ENCODE measurements at places on chromosomes 13 and 19.

DNA sequence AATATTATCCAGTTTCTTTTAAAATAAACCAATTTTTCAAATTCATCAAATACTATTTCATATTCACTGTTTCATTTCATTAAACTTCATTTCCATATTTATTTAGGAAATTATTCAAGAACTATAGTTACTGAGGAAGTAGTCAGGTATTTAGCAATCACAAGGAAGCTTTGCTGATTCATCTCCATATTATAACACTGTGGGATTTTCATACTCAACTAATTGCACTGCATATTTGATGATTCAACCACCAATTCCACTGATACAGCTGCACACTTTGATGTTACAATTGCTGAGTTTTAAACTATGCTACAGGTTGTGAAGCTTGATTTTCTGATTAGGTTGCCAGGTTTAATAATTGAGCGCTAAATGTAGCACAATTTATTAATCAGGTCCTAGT is 556.8 kb upstream of the SLITRK1 start:
- DNase-seq = no peak

DNA sequence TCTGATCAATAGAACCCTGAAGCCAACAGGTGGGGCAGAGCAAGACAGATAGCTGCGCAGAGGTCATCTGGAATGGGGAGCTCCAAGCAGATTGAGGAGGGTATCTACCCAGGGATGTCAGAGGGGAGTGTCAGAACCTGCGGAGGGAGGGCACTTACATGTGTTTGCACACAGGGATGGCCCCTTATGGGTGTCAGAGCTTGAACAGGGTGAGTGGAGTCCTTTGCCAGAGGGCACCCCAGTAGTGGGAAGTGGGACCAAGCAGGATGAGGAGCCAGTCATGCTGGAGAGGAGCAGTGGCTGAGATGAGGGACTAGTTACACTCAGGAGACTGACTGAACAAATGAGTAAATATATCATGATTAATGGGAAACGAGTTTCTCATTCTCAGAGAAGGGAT is 17.0 kb upstream of the SIGLEC14 start:
- no peak for DNase-seq

DNA sequence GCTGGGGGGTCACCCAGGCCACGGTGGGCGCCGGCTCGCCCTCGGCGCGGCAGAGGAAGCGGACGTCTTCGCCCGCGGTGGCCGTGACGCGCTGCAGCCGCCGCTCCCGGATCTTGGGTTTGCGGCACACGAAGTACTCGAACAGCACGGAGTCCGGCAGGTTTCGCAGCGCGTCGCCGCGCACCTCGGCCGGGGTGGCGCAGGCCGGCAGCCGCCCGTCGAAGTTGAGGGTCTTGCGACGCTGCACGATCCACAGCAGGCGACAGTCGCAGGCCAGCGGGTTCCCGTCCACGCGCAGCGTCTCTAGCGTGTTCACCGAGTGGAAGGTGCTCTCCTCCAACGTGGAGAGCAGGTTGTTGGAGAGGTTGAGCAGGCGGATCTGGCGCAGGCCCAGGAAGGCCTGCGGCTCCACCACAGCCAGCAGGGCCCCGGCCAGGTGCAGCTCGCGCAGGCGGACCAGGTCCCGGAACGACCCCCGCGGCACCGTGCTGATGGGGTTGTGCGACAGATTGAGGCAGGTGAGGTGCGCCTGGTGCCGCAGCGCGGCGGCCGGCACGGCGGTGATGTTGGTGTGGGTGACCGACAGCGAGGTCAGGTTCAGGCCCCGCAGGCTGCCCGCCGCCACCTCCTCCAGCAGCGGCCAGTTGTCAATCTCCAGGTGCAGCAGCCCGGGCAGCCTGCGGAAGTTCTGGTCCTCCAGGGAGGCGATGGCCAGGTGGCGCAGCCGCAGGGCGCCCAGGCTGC is 8.6 kb upstream of the PEAK3 start:
- DNase-seq = no peak

GRCh38 chr13:37878496-37878895 is 8.9 kb upstream of the TRPC4 start:
- DNase-seq = no peak

DNA sequence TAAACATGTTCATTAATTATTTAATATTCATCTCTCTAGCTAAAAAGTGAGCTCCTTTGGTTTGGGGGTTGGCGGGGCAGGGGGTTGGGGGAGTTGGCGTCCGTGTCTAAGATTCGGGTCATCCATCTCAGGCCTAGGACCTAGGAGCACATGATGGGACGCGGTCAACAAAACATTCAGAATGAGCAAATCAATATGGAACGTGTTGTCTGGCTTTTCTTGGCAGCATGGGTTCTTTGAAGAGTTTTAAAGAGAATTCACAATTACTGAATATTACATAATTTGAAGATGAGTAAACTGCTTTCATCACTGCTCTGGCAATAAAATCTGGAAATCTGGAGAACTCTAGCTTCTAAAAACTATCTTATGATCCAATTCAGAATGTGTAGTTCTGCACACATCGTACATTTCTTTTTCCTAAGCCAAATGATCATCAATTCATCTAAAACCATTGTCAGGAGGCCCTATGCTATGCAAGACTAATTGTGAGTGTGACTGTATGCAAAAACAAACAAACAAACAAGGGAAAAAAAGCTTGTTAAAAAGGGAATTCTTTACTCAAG is 5.4 kb upstream of the ARGLU1 start:
- no peak for DNase-seq

GRCh38 chr19:18122424-18122823 is 24.8 kb downstream of the MAST3 start:
- DNase-seq = no peak

DNA sequence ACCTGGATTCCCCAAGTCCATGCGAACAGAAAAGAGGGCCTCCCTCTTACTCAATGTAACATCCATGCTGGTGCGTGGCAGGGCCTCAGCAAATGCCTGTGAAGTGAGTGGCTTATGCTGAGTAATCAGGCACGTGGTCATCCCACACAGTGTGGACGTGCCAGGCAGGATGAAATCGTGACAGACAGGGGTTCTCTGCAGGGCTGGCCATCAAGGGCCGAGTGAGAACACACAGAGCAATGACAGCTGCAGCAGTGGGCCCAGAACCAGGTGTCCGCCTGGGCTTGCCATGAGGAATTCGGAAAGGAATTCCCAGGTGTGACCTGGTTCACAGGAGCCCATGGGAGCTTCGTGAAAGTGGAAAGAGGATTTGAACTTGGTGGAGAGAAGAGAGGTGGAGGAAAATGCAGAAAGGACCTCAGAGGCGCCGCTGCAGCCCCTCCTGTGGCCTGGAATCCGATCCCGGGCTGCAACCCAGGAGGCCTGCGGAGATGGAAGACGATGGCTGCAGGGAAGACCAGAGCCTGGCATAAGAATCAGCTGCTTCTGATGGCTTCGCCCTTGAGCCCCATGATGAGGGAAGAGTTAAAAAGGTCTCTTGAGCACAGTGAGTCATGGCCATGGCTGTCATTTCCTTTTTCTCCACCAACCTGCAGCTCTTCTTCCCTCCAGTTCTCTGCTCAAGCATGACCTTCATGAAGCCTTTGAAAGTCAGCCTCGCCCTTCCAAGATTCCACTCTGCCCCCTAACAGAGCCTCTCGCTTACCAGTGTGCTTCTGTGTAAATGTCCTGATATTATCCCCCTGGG is 34.6 kb upstream of the SOX1 start:
- no peak for DNase-seq

GRCh38 chr19:2484178-2484937 is 8.4 kb downstream of the GADD45B start:
- no peak for DNase-seq

- DNase-seq = no peak
These were observed 51.1 kb downstream of the TNFRSF19 start for GRCh38 chr13:23621316-23621645.

DNA sequence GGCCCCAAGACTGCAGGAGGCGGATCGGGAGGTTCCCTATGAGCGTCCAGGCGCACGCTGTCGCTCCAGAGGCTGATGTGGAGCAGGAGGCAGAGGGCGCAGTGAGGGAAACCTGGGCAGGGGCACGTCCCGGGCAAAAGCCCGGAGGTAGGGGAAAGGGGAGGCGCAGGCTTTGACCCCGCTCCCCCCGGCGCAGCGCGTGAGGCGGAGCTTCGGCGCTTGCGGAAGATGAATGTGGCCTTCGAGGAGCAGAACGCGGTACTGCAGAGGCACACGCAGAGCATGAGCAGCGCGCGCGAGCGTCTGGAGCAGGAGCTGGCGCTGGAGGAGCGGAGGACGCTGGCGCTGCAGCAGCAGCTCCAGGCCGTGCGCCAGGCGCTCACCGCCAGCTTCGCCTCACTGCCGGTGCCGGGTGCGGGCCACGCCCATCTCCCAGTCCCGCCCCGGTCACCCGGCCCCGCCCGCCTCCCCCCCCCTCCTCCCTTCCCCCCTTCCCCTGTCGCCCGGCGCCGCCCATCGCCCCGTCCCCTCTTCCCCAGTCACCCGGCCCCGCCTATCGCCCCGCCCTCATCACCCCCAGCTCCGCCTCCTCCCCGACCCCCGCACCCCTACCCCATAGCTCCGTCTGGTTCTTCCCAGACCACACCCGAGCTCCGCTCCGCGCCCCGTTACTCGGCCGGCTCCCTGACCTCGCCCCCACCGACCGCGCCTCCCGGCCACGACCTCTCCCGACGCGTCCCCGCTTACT is 4.1 kb downstream of the HMG20B start:
- no peak for DNase-seq

- DNase-seq = no peak
These were observed 572 bp downstream of the UCHL3 start for GRCh38 chr13:75550159-75550567.

DNA sequence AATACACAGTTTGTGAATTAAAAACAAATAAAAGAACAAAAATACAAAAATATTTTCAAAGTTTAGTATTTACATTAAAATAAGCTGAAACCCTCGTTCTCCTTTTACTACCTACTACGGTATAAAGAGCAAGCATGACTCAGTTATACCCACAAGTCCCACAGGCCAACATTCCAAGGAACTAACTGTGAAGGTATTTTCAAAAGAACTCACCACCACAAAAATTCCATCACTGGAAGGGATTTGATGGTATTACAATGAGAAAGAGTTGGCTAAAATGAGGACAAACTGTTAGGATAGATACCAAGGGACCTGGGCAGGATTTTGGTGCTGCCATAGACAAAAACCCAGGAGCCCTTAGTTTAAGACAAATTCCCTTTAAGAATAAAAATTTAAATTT is 122.7 kb downstream of the TBC1D4 start:
- DNase-seq = no peak

DNA sequence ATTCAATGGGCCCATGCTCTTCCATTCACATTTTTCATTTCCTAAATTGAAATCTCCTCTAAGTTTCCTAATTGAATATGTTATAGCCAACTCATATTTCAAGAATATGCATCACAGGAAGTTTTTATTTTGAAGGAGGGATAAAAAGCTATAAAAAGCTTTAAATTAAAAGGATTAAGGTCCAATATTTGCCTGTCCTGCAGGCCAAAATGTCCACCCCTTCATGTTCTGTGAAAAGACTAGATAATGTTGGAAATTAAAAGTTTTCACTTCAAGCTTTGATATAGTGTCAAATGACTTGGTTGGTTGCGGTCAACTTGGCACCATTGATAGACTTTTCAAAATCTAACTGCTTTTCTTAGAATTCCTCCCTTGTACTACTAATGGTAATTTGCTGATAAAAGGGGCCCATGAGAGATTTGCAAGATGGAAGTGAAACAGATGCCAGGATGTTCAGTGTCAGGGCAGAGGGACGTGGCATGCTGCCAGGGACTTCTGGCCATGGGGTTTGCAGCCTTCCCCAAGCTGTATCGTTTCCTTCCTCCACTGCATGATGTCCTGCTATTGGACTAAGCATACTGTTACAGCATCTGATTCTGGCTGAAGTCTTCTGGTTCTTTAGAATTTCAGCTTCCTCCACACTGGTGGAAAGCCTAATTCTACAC is 547.3 kb upstream of the MIR17HG start:
- no peak for DNase-seq

- DNase-seq = no peak
These were observed 290.7 kb upstream of the MIR17HG start for GRCh38 chr13:91056746-91057145.

GRCh38 chr13:109606520-109606919 is 179.9 kb downstream of the IRS2 start:
- DNase-seq = no peak

DNA sequence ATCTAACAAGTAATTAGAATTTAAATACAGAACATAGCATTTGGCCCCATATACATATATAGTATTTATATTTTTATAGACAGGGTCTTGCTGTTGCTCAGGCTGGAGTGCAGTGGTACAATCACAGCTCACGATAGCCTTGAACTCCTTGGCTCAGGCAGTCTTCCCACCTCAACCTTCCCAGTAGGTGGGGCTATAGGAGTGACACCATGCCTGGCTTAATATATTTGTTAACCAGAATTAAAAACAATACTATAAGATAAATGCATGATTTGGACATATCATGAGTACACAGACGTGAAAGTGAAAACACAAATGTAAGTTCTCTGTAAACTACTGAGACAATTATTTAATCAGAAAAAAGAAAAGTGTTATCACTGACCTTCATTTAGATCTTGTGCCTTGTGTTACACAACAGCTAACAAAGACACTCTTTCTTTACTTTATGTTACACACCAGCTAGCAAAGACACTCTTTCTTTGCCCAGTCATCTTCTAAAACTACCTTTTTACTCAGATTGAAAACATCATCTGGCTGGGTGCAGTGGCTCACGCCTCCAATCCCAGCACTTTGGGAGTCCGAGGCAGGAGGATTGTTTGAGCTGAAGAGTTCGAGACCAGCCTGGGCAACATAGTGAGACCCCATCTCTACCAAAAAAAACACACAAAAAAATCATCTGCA is 22.6 kb downstream of the CARS2 start:
- DNase-seq = no peak

- DNase-seq = peak; percentile 53
These were observed 1.4 kb upstream of the BCL3 start for GRCh38 chr19:44746946-44747738.

DNA sequence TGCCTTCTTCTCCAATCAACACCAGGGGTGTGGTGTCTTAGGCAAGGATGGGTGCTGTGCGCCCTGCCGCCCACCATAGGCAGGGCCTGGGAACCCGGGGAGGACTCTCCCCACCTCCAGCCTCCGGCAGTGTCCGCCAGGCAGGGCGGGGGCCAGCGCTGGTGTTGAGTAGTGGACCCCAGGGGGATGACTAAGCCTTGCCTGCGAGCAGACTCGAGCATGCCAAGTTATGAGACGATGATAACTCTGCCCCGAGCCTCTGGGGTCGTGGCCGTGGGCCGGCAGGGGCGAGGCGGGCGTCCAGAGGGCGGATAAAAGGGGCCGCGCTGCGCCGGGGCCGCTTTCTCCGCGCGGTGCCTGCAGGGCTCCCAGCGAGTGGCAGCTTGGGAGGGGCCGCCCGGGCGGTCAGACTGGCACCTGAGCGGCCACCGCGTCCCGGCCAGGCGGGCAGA is at the start of gene MEDAG:
TSS of gene MEDAG (plus strand) at position 340 of the 452 bp plus-strand sequence. CDS start 245 bp downstream, outside the sequence.
- no peak for DNase-seq

GRCh38 chr19:29576046-29576606 is 30.0 kb upstream of the POP4 start:
- no peak for DNase-seq

- no peak for DNase-seq
These were observed 26.6 kb downstream of the SHISA2 start for GRCh38 chr13:26025196-26025595.

DNA sequence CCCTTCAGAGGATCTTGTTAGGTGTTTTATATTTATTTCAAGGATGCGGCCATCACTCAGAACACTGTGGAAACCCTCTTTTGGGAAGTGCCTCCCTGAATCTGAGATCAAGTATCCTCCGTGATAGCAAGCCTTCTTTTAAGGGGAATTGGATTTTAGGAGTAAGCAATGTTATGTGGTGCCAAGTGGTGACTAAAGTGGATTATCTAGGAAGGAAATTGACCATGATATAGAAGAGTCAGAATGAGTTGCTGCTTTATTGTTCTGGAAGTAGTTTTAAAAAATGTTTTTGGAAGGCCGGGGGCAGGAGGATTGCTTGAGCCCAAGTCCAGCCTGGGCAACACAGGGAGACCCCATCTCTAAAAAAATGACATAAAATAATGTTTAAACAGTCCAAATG is 6.7 kb downstream of the ERCC5 start:
- DNase-seq = no peak
